ENCODE measurements at places on chromosomes 7 and 10. TPM values are rescaled to one million over a fixed set of nuclear protein-coding genes. Genes with fewer than 3 reads are reported as not detected.

DNA sequence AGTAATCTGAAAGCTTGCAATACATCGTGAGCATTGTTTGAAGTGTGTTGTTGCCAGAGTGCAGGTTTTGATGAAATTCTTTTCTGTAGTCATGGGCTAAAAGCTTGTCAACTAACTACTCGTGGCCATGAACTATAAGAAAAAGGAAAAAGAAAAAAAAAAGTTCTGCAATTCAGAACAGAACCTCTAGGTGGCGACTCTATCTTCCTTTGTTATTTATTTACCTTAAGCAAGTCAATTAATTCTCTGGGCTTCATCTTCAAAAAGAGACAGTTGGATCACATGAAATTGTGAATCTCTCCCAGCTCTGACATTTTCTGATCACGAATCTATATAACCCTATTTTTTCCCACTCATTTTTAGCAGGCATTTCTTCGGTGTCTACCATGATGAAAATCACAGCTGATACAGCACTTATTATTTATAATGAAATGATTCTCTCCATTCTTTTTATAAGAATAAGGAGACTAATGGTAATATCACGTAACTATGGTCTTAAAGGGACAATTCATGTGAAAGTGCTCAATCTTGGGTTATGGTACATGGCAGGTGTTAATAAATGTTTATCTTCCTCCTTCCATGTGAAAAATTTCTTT is 18.8 kb downstream of the TMEM196 start:
- no peak overlapping the region for H3K4me3 ChIP-seq
- no peaks in the 10 kb centered on the region for H3K36me3 ChIP-seq
- H3K4me1 ChIP-seq = no peaks in the 10 kb centered on the region
- DNase-seq = no peak
- H3K27ac ChIP-seq = no peak overlapping the region
- H3K27me3 ChIP-seq = peaks cover 5% of the 10 kb centered on the region

Gene STEAP1
- 0.75 TPM for total RNA-seq

Gene ACSL5
- 64.4 TPM for total RNA-seq

Gene PPIA
- total RNA-seq = 1,935 TPM

DNA sequence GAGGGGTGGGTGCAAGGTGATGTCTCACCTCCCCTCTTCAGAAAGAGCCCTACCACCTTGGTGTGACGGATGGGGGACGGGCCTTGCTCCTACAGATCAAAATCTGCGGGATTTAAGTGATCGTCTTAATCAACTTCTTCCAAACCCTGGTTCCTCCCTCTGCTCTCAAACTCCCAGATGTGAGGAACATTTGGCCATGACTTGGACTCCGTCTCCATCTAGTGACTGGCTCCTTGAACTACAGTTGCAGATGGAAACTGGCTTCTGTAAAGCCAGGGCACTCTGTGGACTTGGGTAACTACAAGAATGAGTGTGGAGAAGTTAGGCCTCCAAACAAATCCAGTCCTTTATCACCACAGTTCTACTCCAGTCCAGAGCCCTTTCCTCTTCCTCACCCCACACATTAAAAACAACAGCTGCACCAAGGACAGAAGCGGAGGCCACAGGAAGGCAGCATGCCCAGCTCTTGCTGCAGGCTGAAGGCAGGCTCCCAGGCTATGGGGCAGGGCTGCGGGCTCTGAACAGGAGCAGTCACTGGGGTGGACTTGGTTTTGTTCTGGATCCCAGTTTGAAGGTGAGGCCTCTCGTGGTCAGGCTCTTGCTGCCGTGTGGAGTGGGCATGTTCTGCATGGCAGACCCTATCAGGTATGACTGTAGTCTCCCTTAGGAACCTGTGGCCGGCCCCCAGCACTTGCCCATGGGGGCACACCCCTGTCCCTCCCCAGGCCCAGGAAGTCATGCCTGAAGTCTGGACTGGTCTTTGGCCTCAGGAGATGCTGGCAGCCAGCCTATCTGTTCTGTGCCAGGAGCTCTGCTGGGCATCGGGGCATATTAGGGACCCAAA is 79.4 kb downstream of the VWC2 start:
- no peak for DNase-seq
- no peak overlapping the region for H3K27ac ChIP-seq
- no peaks in the 10 kb centered on the region for H3K36me3 ChIP-seq
- H3K27me3 ChIP-seq = peaks cover 2% of the 10 kb centered on the region

DNA sequence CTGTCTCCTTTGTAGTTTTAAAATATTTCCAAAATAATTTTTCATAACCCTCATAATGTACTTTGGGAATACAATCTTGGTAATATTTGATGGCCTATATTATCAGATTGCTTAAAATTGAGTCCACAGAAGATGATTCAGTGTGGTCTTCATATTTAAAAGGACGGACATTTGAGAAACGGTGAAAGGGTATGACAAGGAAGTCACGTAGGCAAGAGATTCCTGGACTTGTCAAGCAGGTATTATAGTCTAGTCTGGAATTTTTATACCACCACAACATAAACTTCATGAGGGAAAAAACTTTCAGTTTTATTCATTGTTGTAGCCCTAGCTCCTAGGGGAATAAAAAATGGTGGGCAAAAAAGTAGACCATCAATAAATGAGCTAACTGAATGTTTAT is 82.3 kb downstream of the KMT2E start:
- H3K27me3 ChIP-seq = no peaks in the 10 kb centered on the region
- H3K4me1 ChIP-seq = peaks cover 34% of the 10 kb centered on the region
- no peak overlapping the region for H3K27ac ChIP-seq
- H3K36me3 ChIP-seq = peaks cover 55% of the 10 kb centered on the region
- DNase-seq = no peak

Gene EBLN1
- total RNA-seq = not detected

Gene C10orf90
- not detected for total RNA-seq

GRCh38 chr10:58754469-58755339 is 242.0 kb downstream of the BICC1 start:
- DNase-seq = no peak
- H3K36me3 ChIP-seq = no peaks in the 10 kb centered on the region
- H3K4me3 ChIP-seq = no peak overlapping the region

DNA sequence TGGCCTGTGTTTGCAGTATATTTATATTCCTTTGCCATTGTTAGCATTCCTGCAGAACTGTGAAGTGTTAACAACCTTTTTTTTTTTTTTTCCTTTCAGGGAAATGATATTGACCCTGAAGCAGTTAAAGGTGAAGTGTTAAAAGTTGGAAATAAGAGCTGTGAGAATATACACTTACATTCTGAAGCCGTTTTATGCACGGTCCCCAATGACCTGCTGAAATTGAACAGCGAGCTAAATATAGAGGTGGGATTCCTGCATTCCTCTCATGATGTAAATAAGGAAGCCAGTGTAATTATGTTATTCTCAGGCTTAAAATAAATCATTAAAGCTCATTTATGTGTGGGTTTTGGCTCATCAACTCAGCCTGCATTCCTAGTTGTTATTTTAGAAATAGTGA is 92.8 kb upstream of the CAPZA2 start:
- no peak for DNase-seq
- H3K27ac ChIP-seq = no peak overlapping the region
- H3K36me3 ChIP-seq = no peaks in the 10 kb centered on the region
- H3K4me1 ChIP-seq = no peaks in the 10 kb centered on the region

Gene GRIFIN
- not detected for total RNA-seq

DNA sequence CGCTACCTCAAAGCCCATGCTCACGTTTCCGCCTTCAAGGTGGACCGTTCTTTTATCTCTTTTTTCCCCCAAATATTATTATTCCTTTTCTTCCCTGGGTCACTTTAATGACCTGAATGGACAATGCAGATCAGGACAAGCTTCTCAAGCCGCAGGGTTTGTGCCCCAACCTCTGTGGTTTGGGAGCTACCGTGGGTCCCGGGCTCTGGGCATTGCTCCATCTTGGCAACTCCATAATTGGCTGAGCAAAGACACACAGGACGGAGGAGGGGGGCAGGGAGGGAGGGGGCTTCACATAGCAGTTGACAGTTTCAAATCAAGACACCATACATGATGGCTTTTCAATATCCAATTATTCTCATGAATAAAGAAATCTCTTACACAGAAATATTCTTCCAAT is 308.1 kb upstream of the FZD8 start:
- H3K27me3 ChIP-seq = no peaks in the 10 kb centered on the region
- H3K4me3 ChIP-seq = no peak overlapping the region
- H3K36me3 ChIP-seq = no peaks in the 10 kb centered on the region
- H3K4me1 ChIP-seq = no peaks in the 10 kb centered on the region
- no peak overlapping the region for H3K27ac ChIP-seq
- DNase-seq = no peak

DNA sequence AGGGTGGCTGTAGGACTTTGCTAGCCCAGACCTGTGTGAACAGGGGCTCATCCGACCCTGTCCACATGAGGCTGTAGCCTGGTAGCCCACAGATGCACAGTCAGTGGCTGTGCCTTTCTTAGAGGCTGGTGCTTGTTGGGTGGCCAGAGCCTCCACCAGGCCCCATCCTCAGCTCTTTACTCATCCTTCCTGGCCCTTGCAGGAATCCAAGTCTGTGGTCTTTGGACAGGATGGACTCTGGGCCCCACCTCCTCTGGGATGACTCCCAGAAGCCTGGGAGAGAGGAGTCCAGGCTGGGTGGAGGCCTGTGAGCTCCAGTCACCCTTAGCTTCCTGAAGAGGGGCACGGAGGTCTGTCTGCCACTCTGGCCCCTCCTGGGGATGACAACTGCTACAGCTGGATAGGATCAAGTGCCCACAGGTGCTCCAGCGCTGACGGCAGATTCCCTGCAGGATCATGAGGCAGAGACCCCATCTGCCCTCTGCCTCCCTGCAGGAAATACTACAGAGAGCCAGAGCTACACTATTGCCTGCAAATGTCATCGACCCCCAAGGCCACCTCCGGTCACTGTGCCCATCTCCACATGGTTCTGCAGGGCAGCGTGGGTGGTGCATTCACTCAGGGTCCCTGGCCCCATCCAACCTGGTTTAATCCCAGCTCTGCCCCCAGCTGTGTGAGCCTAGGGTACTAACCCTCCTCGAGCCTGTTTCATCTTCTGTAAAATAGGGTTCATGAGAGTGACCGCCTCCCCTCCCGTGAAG is 114.5 kb downstream of the PTPN20 start:
- H3K27ac ChIP-seq = no peak overlapping the region
- no peak overlapping the region for H3K4me3 ChIP-seq

GRCh38 chr7:137313201-137313600 is 30.3 kb downstream of the PTN start:
- DNase-seq = no peak
- no peak overlapping the region for H3K27ac ChIP-seq

DNA sequence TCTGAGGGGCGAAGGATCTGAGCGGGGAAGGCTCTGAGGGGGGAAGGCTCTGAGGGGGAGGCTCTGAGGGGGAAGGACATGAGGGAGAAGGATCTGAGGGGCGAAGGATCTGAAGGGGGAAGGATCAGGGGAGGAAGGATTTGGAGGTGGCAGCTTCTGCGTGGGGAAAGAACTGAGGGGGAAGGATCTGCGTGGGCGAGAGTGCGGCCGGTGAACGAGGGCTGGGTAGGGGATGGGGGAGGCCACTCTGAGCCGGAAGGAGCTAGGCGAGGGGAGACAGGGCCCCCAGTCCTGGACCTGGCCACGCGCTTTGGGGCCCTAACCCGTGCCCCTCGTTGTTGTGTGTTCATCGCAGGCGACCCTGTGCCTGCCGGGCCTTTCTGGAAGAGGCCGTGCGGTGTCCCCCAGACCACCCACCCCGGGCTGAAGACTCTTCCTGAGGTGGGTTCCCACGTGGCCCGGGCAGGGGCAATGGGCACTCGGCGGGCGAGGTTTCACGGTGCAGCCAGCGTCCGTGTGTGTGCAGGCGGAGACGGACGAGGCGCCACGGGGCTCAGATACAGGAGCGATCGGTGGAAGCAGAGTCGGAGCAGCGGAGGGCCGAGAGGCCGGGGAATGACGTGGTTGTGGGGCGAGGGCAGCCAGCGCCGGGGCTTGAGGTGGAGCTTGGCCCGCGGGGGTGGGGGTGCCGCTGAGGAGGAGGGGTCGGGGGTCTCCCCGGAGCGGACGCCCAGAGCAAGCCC is 2.0 kb downstream of the CALY start:
- no peak overlapping the region for H3K27ac ChIP-seq
- peaks cover 45% of the 10 kb centered on the region for H3K27me3 ChIP-seq
- no peak for DNase-seq
- H3K4me1 ChIP-seq = peaks cover 7% of the 10 kb centered on the region

Gene HOXA4
- not detected for total RNA-seq

DNA sequence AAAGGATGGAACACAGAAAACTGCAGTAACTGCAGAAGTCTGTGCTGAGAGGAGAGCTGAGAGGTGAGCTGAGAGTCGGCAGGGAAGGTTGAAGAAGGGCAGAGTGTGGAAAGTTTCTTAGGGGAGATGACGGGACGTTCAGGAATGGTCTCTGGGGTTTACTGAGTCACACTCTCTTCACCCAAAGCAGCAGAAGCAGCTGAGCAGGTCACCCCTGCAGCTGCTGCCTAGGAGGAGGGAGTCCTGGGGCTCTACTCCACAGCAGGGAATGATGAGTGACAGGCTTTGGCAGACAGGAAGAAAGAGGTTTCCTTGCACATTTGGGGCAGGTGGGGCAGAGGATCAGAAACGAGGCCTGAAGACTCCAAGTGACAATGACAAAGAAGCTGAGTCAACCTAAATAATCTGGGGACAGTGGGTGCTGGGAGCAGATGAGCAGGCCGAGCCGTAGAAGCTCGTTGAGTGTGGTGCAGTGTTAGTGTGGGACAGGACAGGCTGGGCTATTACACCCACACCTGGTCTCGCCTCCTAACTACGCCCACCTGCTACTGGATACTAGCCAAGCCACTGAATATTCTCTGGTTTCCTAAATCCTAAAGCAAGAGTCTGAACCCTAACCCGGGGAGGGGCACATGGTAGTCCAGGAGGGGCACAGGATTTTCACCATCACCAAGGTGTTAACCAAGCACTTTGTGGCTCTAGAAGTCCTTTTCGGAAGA is 24.9 kb downstream of the BEND7 start:
- peaks cover 5% of the 10 kb centered on the region for H3K27me3 ChIP-seq
- no peaks in the 10 kb centered on the region for H3K4me1 ChIP-seq
- H3K27ac ChIP-seq = no peak overlapping the region
- no peaks in the 10 kb centered on the region for H3K36me3 ChIP-seq
- no peak for DNase-seq

- H3K4me3 ChIP-seq = no peak overlapping the region
- DNase-seq = no peak
- no peaks in the 10 kb centered on the region for H3K36me3 ChIP-seq
Observed at GRCh38 chr7:41643616-41644015, 59.3 kb downstream of the INHBA start.

Gene FOXP2
- total RNA-seq = not detected

DNA sequence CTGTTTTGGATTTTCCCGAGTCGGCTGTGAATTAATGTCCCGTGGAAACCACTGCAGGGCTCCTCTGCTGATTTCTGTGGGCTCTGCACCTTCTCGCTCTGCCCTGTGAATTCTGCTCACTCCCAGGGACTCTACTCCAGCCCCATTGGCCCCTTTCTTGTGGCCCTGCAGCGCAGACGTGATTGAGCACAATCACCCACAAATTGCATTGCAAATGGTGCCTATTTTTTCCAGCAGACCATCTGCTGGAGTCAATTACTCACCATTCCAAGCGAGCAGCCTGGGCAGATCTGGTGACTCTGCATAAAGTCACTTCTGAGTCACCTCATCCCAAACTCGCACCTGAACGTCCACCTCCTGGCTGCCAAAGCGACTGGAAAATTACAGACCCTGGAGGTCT is 235.8 kb downstream of the PAXIP1 start:
- H3K4me1 ChIP-seq = no peaks in the 10 kb centered on the region
- no peaks in the 10 kb centered on the region for H3K36me3 ChIP-seq
- no peak for DNase-seq
- H3K27me3 ChIP-seq = no peaks in the 10 kb centered on the region
- H3K4me3 ChIP-seq = no peak overlapping the region
